Right cardiac atrium (tissue), 5 donors: ENCODE measurements at places on chromosomes 5 and 9. TPM values are rescaled to one million over a fixed set of nuclear protein-coding genes. Genes with fewer than 3 reads are reported as not detected.

GRCh38 chr5:1823381-1824034 is 22.3 kb downstream of the NDUFS6 start:
- DNase-seq = no peak

DNA sequence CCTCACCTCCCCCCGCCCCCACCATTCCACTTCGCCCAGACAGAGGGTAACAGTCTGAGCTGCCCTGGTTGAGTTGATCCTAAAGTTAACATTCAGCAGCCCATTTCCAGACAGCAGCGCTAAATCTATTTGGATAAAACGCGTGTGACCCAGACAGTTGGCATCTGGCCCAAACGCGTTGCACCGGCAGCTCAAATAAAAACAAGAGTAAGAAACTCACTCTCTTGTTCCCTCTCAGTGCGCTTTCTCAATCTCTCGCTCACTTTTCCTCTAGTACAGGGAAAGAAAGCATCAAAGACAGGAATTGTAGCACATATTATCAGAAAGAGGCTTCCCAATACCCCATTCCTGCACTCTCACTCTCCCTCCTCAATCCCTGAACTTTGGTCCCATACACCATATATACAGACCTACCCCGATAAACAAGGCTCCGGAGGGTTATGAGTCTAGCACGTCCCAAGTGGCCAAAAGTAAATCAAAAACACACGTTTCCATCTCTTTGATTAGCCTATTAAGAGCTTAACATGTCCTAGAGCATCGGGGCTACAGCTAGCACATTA is 1.3 kb downstream of the ADAMTS6 start:
- peak; percentile 86 for DNase-seq

GRCh38 chr9:135530146-135530545 is 8.9 kb downstream of the LCN1 start:
- DNase-seq = no peak

DNA sequence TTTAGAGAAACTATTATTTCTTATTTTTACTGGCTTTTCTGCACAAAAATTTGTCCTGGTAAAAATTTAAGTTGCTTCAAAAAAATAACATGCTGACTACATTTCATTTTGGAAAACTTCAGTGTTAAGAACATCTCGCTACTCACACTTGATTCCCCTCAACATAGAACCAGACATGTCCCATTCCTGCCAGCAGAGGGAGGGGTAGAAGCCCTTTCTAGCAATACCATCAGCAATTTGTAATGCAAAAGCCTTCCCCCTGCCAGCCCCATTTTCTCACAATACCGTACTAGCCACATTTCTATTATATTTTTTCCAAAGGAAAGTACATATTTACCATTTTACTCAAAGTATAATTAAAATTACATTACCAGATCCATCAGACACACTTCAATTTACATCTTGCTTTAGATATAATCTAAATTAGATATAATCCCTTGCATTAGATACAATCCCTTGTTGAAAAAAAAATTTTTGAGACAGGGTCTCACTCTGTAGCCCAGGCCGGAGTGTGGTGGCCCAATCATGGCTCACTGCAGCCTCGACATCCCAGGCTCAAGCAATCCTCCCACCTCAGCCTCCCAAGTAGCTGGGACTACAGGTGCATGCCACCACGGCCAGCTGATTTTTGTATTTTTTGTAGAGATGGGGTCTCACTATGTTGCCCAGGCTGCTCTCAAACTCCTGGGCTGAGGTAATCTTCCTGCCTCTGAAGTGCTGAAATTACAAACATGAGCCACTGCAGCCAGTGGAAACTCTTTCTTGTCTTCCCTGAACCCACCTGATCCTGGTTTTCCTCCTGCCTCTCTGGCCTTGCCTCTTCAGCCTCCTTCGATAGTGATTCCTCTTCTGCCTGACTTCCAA is 39.6 kb upstream of the IDNK start:
- DNase-seq = peak; percentile 62

- DNase-seq = no peak
Observed at GRCh38 chr9:1332156-1332555, 282.0 kb downstream of the DMRT2 start.

- DNase-seq = no peak
Observed at GRCh38 chr5:141095263-141095641, 837 bp downstream of the PCDHB2 start.

- DNase-seq = no peak
Observed at GRCh38 chr5:153711755-153712154, 221.3 kb downstream of the GRIA1 start.

GRCh38 chr5:91144491-91145332 is 238.4 kb downstream of the ARRDC3 start:
- no peak for DNase-seq

GRCh38 chr9:86454701-86455615 is 100.7 kb upstream of the TUT7 start:
- DNase-seq = no peak

- DNase-seq = no peak
Observed at GRCh38 chr9:121942313-121942712, 150.8 kb downstream of the TTLL11 start.

GRCh38 chr5:33080287-33080686 is 360.5 kb upstream of the TARS1 start:
- DNase-seq = no peak

GRCh38 chr5:8340739-8341344 is 471.9 kb downstream of the MTRR start:
- DNase-seq = no peak

GRCh38 chr9:72952381-72952690 is 517 bp downstream of the ALDH1A1 start:
- DNase-seq = no peak

DNA sequence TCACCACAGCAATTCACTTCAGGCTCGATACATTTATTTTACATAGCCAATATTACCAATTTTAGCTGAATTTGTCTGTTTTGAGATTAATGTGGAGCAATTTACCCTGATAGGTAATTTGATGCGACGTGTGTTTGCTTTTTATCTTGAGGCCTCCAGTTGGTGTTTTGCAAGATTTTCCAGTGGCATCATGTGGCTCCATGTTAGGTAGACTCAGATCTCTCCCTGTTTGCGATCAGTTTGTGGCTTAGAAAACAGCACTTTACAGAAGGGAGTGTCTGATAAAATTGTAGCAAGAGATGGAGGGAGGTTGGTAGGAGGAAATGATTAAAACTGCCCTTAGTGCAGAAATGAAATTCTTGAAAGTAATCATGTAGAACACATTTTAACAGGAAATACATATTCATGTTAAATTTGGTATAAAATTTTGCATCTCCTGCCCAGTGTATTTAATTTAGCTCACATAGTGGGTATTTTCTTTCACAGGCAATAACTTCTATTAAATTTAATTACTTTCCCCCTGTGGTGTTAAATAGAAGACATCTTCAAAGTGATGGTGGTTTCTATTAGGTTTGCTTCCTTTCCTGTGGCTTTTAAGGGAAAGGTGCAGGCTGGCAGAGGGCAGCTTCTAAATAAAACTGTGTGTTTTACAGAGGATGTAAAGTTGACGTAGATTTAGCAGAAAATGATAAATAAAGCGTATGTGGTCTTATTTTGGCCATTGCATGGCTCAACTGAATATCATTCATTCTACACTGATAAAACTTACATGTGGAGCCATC is 135.8 kb downstream of the KDM4C start:
- no peak for DNase-seq

GRCh38 chr5:138111937-138112336 is 27.3 kb downstream of the NME5 start:
- DNase-seq = no peak

DNA sequence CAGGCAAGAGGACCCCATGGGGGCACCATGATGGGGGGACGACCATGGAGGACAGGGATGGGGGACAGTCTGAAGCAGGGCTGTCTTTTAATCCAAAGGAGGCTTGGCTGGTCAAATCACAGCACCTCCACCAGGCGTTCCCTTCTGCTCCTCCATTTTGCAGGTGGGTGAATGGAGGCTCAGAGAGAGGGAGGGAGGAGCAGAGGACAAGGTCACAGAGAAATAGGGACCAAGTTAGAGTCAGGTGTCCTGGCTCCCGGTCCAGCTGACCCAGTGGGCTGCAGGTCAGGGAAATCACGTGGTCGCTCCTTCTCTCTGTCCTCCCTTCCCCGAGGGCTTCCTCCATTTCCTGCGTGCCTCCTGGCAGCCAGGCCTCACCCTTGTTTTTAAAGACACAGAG is 156.4 kb upstream of the SMIM23 start:
- no peak for DNase-seq

- DNase-seq = no peak
Observed at GRCh38 chr5:5588887-5589826, 166.7 kb downstream of the ICE1 start.

GRCh38 chr9:93814077-93814956 is 140.8 kb downstream of the BARX1 start:
- no peak for DNase-seq

GRCh38 chr9:80791836-80792235 is 897.5 kb downstream of the TLE1 start:
- DNase-seq = no peak

GRCh38 chr5:60163762-60164161 is 270.2 kb upstream of the PDE4D start:
- DNase-seq = no peak

DNA sequence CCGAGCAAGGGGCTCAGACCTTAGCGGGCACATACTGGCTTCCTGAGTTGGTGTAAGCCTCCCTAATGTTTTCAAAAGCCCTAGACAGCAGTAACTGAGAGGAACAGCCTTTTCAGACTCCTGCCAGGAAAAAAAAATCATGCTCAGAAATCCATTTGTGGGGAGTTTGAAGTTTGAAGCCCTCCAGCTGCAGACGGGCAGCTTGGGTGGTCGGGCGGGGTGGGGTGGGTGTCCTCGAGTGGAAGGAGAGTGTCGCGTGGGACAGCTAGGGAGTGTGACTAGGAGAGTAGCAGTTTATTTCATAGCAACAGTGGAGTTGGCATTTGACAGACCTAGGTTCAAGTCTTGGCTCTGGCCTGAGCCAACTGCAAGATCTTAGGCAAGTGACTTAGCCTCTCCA is 90.7 kb upstream of the PITX1 start:
- no peak for DNase-seq

GRCh38 chr9:98229620-98230019 is 25.8 kb downstream of the TBC1D2 start:
- no peak for DNase-seq

- peak; percentile 99 for DNase-seq
Observed at GRCh38 chr9:86282077-86282978, at the start of gene ISCA1. TSS of gene ISCA1 (minus strand) at chr9:86282538. CDS start at chr9:86282458, 80 bp downstream.

DNA sequence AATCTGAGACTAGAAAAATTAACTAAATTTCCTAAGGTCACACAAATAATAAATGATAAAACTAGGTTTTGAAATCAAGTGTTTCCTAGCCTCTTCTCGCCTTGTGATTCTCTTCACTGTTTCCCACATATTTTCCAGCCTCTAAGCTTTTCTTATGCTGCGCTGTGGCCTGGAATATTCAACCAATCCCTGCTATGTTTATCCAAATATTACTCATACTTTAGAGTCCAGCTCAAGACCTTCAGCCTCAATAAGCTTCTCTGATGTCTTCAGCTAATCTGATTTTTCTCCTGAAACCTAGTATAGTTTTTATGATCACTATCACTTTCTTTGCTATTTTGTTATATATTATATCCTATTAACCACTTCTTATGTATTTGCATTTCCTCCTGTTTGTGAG is 303.1 kb upstream of the CDH6 start:
- no peak for DNase-seq

DNA sequence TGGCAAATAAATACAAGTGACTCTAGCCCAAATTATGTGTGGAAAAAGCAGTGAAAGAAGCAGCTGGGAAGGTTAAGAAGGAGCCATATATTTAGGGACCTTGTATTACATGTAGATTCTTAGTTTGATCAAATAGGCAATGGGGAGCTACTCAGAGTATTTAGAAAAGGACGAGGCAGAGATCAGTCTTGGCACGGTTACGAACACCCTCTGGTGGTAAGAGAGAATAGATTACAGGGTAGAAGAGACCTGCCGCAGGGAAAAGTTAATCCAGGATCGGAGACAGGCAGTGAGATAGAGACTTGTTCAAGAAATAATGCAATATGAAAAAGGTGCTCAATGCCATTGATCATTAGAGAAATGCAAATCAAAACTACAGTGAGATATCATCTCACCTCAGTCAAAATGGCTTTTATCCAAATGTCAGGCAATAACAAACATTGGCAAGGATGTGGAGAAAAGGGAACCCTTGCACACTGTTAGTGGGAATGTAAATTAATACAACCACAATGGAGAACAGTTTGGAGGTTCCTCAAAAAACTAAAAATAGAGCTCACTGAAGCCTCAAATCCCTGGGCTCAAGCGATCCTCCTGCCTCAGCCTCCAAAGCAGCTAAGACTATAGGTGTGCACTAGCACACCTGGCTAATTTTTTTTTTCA is 12.0 kb downstream of the INIP start:
- DNase-seq = no peak

DNA sequence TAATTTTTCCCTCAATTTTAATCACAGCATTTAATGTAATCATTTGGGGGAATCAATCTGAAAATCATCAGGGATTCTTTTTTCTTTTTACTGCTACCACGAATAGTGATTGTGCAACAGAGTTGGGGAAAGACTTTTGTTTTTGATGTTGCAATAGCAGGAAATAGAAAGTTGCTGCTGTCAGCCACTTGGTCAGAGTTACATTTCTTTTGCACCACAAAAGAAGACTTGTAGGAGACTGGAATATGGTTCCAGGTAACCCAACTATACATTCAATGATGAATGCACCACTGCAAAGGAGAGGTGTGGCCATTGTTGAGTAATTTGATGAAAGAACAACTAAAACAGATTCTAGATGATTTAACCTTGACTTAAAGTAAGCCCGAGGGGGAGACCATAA is 46.3 kb upstream of the PALM2AKAP2 start:
- no peak for DNase-seq

- DNase-seq = no peak
Observed at GRCh38 chr5:61523073-61523472, 191.0 kb downstream of the ZSWIM6 start.

DNA sequence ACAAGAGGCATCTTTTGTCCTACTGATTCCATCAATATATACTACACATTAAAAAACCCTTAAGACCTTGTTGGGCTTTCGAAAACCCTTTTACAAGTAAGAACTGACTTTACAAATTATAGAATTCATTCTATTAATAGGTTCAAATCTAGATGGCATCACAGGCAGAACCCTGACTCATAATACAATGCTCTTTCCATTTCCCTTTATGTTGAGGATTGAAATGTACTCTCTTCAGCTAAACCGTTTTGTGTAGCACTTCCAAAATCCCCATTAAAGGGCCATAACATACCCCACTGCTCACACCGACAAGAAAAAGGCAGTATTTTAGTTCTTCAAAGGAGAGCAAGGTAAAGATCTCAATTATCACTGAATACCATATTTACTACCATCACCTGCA is 11.2 kb downstream of the CSNK1A1 start:
- DNase-seq = no peak

Gene MRPS27
- 60.9 TPM for total RNA-seq

Gene GNG10
- 24.7 TPM for total RNA-seq

Gene FCN2
- total RNA-seq = not detected

Gene ARHGEF37
- 23.0 TPM for total RNA-seq

Gene GLRA1
- total RNA-seq = not detected

Gene CAVIN4
- total RNA-seq = 60.2 TPM

Gene GARIN3
- total RNA-seq = not detected

Gene PCDHA4
- total RNA-seq = 0.14 TPM

Gene FOCAD
- total RNA-seq = 29.4 TPM

Gene TMC1
- not detected for total RNA-seq

Gene TUT7
- total RNA-seq = 11.8 TPM
